ENCODE measurements at places on chromosomes 6 and 20.

DNA sequence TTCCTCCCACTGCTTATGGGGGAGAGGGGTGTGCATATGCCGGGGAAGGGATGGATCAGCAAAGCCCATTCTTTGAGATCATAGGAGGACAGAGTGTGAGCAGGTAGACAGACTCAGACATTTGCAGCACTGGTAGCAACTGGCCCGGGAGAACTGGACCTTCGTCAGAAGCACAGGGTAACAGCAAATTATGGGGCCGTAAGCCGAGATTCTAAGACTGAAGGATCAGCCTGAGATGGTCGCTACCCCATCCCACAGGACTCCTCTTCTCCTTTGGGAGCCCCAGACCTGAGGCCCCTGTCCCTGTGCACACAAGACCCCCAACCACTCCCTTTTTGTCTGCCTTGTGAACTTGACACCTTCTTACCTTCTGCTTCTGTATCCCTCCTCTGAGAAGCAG, 106.5 kb downstream of the TOX2 start:
- DNase-seq = no peak

DNA sequence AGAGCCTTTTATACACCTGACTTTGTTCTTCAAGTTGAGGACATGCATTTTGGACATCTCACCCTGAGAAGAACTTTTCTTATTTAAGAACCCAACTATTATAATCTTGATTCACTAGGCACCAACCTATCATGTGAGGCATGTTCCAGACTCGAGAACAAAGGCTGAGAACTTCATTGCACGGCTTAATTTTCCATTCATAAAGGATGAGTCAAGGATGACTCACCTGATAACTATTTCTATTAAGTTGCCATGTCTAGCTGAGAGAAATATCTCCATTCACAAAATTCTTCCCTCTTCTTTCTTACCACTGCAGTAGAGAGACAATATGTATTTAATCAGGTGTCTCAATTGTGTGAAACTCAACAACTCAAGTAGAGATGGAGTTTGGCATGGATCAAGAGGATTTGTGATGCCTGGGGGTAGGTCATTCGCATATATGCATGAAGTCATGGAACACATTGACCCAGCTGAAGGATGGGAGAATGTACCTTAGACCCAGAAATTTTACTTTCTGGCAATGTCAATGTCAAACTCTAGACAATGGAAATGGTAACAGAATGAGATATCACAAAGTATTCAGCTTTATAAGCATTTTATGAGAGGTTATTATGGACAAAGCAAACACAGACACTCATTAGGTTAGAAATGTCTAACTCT, 208.7 kb upstream of the PRND start:
- no peak for DNase-seq

- DNase-seq = no peak
These were observed 6.8 kb downstream of the NRN1 start for GRCh38 chr6:5999688-6000608.

- peak; percentile 46 for DNase-seq
These were observed 206.0 kb downstream of the CDC5L start for GRCh38 chr6:44593539-44593944.

DNA sequence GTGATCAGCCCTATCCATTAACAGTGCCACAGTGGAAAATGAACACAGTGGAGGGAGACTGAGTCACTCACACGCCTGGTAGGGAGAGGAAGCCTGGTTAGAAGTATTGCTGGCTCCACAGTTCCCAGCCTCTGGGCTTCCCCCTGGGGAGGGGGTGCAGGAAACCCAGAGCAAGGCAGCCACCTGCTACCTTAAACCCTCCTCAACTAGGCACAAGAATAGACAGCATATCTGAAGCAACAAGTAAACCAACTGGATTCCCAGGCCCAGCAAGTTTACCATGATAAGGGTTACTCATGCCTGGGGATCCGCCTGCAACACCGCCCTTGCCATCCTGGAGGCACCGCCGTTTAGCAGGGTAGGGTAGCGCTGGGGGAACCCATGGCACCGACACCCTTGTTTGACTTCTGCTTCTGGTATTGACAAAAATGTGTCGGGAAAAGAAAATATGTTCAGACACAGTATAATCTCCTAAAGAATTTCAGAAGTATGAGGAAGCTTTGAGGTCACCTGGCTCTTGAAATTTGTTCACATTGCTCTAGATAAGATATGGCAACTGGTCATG, 38.3 kb downstream of the SLC22A23 start:
- DNase-seq = no peak

DNA sequence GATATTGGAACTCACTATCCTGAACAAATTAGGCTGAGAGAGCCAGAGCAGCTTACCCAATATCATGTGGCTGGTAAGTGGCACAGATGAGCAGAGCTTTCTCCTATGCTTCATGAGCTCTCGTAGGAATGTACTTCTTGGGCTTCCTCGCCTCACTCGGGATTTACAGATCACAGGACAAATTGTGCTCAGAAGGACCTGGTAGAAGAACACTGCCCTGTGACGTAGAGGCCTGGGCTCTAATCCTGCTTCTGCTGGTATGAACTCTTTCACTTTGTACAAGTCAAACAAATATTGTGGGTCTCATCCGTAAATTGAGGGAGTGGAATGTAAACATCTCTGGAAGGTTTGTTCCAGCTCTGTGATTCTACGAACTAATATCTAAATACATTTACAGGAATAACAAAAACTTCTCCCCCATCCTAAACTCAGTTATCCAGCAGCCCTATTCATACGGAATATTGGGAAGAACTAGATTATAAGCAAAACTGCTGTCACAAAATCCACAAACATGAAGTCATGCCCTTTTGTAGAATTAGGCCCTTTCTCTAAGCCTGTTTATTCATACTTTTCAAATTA, 187.6 kb downstream of the CLIC5 start:
- DNase-seq = no peak

- no peak for DNase-seq
These were observed 1.2 kb downstream of the SLC35D3 start for GRCh38 chr6:136923116-136923953.

DNA sequence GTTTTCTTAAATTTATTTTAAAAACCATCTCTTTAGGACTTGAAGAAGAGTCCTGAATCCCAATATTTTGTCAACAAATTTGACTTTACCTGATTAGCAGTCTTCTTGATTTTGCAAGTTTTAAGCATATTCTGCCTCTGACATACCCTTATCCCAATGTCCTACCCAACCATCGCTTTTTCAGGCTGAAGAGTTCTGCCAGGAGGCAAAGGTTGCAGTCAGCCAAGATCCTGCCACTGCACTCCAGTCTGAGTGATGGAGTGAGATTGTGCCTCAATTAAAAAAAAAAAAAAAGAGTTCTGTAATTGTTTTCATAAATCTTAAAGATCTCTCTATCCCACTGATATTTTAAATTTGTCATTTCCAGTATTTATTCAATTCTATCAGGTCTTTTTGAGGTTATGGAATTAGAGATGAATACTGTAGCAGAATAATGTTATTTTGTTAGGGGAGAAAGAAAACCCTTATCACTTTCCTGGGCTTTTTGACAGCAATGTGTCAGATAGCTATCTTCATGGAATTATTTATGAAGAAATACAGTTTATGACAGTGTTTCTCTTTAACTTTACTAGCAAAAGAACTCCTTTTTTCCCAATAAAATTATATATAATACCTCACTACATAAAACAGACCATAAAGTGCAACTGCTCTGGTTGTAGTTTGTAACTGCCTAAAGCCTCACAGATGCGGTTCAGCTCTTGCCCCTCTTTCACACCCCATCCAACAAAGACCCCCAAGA, 78.2 kb downstream of the IBTK start:
- no peak for DNase-seq

DNA sequence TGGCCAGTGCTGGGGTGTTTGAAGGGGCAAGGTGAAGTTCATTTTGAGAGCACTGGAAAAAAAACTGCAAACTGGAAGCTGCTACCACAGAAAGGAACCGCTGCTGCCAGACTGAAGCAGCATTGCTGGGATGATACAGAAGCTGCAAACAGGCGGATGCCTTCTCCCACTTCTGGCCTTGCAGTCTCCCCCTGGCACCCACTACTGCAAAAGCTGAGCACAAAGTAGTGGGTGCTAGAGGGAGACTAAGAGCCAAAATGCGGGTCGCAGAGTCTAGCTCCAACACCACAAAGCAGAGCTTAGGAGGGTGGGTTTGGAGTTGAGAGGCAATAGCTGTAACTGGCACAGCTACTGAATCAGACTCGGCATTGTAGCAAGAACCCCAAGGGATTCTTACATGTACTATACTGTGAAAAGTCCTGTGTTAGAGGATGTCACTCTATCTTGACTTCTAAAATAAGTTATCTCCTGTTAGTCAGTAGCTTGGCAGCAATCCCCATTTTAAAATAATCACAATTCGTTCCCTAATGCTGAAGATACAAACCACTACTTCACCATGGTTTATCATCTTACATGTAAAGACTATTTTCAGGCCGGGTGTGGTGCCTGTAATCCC, 44.0 kb upstream of the COL21A1 start:
- DNase-seq = no peak

DNA sequence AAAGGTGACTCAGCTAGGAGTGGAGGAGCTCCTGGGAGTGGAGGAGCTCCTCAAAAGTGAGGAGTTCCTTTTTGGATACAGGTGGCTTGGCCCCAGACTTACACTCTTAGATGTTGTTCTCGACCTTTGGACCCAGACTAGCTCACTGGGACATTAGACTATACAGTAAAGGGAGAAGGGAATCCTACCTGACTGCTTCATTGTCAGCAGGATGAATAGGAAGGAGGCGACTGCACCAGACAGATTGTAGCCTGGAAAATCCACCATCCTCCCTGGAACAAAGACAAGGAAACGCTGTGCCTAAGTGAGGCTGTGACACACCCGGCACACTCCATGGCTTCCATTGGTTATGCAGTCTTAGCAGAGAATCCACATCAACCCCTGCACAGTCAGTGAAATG, at the start of gene BTNL2:
BTNL2 (minus strand) TSS at position 325 of the 400 bp plus-strand sequence; CDS start at position 267, 58 bp downstream.
- DNase-seq = no peak

DNA sequence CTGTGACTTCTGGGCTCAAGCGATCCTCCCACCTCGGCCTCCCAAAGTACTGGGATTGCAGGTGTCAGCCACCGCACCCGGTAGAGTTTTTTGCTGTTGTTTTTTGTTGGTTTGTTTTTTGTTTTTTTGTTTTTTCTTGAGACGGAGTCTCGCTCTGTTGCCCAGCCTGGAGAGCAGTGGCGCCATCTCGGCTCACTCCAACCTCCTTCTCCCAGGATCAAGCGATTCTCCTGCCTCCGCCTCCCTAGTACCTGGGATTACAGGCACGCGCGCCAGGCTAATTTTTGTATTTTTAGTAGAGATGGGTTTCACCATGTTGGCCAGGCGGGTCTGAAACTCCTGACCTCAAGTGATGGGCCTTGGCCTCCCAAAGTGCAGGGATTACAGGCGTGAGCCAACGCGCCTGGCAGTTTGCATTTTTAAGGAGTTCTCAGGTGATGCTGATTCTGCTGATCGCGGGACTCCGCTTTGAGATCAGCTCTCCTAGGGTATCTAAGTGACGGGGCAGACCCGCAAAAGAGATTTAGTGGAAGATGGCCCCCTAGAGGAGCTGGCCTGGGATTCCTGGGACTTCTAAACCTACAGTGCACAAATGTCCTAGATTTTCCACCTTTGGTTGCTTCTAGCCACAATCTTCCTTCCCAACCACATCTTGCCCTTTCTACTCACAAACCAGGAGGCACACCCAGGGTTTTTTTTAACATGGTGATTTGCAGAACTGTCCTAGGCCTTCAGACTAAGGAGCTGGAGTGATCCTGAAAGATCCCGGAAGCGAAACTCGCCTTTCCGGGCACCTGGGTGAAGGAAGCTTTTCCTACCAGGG, 45.2 kb downstream of the DPPA5 start:
- no peak for DNase-seq

GRCh38 chr20:2578475-2579192, 42.3 kb downstream of the TMC2 start:
- no peak for DNase-seq

- no peak for DNase-seq
These were observed 54.1 kb downstream of the FGD2 start for GRCh38 chr6:37059344-37060194.

- no peak for DNase-seq
These were observed 95.7 kb downstream of the YTHDF1 start for GRCh38 chr20:63119963-63120807.

- DNase-seq = no peak
These were observed 2.3 kb upstream of the DLGAP4 start for GRCh38 chr20:36303831-36304230.

DNA sequence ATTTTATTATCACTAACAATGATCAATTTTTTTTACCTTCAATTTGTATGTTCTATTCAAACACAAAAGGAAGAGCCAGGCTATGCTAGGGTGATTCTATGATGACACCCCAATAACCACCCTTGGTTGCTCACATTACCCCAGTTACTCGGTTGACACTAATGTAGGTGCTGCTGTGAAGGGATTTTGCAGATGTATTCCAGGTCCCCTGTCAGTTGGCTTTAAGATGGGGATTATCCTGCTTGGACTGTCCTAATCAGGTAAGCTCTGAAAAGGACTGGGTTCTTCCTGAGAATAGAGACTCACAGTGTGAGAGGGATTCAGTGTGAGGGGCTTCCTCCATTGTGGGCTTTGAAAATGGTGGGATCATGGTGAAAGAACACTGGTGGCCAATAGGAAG, 11.9 kb downstream of the HLA-A start:
- DNase-seq = no peak

- DNase-seq = no peak
These were observed 12.9 kb upstream of the TLDC2 start for GRCh38 chr20:36862857-36863668.

DNA sequence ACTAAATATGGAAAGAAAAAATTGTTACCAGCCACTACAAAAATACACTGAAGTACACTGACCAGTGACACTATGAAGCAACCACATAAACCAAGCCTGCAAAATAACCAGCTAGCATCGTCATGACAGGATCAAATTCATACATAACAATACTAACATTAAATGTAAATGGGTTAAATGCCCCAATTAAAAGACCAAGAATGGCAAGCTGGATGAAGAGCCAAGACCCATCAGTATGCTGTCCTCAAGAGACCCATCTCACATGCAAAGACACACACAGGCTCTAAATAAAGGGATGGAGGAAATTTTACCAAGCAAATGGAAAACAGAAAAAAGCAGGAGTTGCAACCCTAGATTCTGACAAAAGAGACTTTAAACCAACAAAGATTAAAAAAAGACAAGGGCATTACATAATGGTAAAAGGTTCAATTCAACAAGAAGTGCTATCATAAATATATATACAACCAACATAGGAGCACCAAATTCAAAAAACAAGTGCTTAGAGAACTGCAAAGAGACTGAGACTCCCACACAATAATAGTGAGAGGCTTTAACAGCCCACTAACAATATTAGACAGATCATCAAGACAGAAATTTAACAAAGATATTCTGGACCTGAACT, 104.8 kb downstream of the HACE1 start:
- DNase-seq = no peak

All from T-cell (primary cell).